ENCODE measurements at places on chromosomes 7 and 10. TPM values are rescaled to one million over a fixed set of nuclear protein-coding genes. Genes with fewer than 3 reads are reported as not detected.

GRCh38 chr7:152737833-152738232 lies 21.7 kb upstream of the ACTR3B start:
- no peak for DNase-seq

- no peak for DNase-seq
Observed at GRCh38 chr10:9390516-9390915, 1336.0 kb downstream of the GATA3 start.

- no peak for DNase-seq
Observed at GRCh38 chr7:44603193-44603592, 3.2 kb upstream of the OGDH start.

The CUL2 gene
- 32.4 TPM for total RNA-seq

The OR2A1 gene
- not detected for total RNA-seq

DNA sequence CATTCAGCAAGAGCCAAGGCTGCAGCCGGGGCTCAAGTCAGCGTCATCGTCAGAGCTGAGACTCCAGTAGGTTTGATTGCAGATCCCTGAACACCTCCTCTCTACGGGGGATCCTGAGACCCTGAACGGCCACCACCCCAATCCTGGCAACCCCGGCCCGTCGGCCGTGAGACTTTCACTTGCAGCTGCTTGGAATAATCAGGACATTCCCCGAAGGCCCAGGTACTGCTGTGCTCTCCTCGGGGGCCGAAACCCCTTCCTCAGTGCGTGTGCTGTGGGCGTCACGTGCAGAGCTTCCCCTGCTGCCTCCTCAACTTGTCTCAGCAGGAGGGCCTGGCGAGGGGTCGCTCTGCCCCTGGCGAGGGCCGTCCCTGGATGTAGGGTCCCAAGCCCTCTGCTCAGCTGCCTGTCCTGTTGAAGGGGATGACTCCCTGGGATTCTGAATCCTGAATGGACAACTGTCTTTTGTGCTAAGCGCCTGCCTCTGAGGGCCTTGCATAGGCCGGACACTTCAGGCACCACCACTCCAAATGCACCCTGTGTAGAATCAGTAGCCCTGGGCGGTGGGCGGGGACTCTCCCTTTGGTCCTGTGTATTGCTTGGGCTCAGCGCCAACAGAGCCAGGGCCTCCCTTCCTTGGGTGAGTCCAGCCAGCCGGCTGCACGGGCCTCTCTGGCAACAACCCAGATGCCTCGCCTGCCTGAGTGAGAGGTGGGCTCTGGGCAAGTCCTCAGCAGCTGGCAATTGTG lies 63.8 kb upstream of the EBF3 start:
- DNase-seq = no peak

The POM121L12 gene
- not detected for total RNA-seq

DNA sequence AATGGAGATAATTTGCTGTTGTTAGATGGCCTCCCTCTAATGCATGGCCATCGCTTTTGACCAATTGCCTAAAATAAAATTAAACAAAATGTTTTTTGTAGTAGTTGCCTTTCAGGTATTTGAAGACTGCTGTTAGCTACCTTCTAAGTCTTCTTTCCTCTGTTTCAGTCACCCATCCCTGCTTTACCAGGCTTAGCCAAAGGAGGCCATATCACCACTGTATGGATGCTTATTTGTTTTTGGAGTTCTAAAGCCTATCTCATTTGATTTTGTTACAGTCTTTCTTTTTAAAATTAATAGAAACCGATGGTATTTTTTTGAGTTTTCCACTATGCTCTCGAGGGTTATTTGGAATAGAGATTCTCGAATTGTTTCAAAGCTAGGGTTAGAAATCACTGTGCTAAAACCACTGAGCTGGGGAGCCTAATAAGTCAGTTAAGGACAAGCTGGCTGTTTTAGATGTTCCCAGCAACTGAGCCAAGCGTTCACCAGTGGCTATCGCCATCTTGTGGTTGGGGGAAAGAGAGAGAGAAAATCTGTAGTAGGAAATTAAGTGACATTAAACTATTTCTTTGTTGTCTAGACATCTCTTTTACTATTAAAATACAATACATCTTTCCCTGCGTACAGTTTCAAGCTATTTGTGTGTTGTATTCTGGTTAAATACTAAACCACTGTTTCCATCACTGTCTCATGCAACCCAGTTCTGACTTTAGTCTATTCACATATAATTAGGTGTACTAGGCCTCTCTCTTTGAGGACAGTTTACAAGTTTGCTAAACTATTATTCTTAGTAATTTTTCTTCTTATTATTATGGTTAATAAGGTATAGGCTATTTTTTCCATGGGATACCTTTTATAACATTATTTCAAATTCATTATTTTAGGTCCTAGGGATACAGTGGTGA lies 52.2 kb downstream of the GPR158 start:
- no peak for DNase-seq

GRCh38 chr7:98978672-98979071 lies 100.3 kb downstream of the TRRAP start:
- no peak for DNase-seq

DNA sequence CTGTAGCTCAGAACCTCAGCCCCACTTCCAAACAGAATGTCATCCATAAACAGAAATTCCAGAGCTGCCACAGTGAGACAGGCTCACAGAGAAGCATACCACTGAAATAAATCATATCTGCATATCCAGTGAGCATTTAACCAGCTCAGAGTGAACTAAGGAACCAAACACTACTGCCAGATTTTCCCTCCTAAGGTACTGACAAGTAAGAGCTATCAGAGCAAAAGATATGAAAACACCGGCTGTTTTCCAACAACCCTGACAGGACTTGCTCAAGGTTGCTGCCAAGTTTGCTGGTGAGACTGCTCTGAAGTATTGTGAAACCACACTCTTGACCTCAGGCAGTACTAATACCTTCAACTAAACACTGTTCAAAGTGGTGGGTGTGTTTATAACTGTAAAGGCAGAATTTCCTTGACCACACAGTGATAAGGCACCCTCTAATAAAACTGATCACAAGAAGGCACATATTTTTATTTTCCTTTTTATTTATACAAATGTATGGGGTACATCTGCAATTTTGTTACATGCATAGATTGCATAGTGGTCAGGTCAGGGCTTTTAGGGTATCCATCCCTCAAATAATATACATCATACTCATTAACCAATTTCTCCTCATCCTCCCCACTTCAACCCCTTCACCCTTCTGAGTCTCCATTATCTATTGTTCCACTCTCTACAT lies 18.3 kb downstream of the SGMS1 start:
- no peak for DNase-seq

DNA sequence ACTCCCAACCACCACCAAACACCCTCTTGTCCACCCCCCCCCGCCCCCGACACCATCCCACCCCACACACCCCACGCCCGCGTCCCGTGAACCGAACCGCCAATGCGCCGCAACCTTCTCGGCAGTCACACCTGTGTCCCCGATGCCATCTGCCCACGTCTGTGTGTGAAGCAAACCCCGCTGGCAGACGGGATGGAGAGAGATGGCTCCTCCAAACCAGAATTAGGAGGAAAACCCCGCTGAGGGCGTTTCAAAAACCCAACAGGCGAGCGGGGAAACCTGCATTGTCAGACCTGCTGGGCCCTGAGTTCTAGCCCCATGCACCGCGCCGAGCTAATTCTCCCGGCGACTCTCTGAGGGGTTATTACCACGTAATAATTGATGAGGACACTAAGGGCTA lies 28.6 kb upstream of the KCNK18 start:
- no peak for DNase-seq

GRCh38 chr10:74307061-74307651 lies 156.1 kb downstream of the ADK start:
- no peak for DNase-seq

The RNF32 gene
- total RNA-seq = 2.6 TPM

DNA sequence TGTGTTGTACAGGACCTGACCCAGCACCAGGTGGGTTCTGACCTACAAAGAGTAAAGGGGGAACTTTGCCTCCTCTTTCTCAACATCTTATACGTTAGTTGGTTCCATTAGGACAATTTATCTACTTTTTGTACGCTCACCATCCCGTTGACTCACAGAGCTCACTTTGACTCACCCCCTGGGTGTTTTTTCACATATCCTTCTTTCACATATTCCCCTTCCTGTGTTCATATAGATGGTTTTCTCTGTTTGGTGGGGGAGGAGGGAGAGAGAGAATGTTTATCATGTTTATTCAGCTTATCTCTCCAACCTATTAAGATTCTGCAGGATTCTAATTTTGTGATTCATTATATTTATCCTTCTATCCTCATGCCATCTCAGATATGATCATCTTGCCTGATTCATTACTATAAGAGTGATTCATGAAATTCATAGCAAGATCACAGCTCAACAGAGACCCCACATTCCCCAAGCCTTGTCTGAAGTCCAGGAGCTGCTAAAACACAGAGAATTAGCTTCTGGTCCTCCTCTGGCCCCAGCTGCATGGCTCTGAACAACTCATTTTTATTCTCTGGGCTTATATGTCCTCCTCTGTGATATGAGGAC lies 37.2 kb downstream of the PRSS2 start:
- no peak for DNase-seq

The TWIST1 gene
- total RNA-seq = 121 TPM

Measured in type B pancreatic cell (in vitro differentiated cells).